ENCODE measurements at places on chromosomes 4 and X.

GRCh38 chrX:39877905-39878304, 219.9 kb downstream of the BCOR start:
- DNase-seq, result no peak

- DNase-seq, result no peak
Measured at GRCh38 chr4:78960926-78961325, 21.7 kb upstream of the PAQR3 start.

DNA sequence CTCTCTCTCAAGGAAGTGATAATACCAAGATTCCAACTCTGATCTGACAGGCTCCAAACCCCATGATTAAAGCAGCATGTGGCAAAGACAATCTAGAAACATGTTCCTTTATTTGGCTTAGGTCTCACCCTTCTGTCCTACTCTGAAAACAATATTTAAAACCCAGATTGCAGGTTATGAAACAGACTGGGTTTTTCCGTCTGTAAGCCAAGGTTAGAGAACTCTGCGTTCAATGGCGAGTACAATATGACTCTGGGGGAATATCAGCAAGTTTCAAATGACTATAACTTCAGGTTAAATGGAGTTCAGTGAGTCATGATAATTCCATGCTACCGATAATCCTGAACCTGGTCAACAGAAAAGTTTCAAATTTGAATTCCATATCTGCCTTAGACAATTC, 50.8 kb downstream of the ANAPC10 start:
- DNase-seq, result no peak

DNA sequence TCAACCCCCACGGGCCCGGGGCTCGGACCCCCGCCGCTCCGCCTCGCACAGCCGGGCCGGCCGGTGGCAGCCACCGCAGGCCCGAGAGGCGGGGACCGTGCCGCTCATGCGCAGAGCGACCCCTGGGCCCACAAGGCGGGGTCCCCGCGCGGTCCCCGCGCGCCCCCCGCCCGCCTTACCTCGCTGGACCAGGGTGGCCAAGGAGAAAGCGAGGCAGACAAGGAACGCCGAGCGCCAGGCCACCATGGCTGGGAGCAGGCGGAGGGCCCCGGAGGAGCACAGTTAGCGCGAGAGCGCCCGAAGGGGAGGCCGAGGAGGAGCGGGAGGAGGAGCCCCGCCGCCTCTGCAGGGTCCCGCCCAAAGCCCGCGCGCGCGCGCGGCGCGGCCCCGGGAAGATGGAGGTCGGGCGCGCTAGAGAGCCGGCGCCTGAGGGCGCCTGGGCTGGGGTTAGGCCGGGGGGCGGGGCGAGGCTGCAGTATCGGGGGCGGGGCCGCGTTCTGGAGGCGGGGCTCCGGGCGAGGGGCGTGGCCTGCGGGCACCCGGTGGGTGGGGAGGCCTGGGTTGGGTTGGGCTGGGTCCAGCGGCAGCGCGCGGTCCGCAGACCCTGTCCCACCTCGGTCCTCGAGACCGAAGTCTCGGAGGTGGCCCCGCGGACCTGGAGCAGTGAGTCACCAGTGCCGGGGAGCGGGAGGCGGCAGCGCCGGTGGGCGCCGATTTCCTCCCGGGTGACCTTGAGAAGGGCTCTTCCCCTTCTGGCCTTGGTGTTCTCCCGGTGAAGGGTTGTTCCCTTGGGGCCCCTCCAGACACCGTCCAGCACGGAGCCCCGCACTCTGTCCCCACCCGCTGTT, at the start of gene CD99L2:
CD99L2 (minus strand) TSS at position 326 of the 848 bp plus-strand sequence; CDS start at position 246, 80 bp downstream.
- peak; percentile 77 for DNase-seq

GRCh38 chr4:95013236-95013635, 255.5 kb downstream of the BMPR1B start:
- DNase-seq, result no peak

DNA sequence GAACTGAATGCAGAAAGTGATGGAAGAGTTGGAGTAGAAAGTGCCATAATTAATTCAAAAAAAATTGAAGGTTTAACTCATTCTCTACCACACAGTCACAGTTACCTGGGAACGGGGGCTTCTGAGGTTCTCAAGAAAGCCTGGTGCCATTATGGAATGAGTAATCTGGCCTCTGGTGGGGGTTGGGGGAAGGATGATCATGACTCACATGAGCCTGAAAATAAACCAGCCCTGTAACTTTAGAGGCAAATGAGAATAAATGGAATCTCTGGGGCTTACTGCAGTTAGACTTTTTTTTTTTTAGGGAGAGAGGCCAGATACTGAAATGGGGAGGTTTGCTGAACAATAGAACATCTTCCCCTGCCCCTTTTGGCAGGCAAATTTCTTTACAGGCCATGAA, 55.3 kb downstream of the SOD3 start:
- DNase-seq, result no peak

DNA sequence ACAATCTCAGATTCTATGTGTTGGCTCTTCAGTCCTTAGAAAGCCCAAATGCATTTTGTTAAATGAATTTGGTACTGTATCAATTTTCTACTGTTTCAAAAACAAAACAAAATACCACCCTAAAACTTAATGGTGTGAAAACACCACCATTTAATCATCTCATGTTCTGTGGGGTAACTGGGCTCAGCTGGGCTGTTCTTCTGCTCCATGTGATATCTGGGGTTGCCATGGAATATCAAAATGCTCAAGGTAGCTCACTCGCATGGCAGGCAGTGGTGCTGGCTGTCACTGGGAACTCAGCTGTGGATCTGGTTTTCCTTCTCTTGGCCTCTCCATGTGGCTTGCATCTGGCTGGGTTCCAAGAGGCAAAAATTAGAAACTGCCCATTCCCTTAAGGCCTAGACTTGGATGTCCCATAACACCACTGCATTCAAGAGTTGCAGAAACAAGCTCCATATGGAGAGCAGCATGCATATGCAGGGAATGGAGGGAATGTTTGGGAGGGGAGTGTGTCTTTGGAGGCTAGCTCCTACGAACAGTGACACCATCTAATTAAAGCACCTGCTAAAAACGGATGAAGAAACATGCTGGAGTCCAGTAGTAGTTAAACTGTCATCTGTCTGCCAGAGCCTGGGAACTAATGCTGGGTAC, 279.2 kb downstream of the STK32B start:
- DNase-seq, result no peak

DNA sequence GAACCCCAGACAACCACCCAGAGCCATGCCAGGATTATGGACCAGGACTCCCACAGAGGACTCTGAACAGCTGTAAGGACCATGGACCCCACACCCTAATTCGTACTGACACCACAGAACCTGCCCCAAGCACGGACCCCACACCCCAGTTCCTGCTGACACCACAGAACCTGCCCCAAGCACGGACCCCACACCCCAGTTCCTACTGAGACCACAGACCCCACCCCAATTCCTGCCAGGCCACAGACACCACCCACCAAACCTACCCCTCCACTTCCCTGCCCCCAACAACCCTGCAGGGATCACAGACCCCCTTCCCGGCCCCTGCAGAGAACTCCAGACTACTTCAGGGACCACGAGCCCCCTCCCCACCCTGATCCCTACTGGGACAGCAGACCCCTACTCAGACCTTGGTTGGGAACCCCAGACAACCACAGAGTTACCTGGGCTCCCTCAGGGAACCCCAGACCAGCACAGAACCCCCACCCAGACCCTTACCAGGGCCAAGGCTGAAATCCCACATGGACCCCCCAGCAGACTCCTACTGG, 1.4 kb upstream of the DHRSX start:
- no peak for DNase-seq

- no peak for DNase-seq
Measured at GRCh38 chr4:56200275-56200674, 187.0 kb downstream of the AASDH start.

- DNase-seq, result no peak
Measured at GRCh38 chr4:2817701-2818350, 24.9 kb downstream of the SH3BP2 start.

GRCh38 chrX:152899874-152900719, 2.2 kb downstream of the ZNF185 start:
- no peak for DNase-seq

DNA sequence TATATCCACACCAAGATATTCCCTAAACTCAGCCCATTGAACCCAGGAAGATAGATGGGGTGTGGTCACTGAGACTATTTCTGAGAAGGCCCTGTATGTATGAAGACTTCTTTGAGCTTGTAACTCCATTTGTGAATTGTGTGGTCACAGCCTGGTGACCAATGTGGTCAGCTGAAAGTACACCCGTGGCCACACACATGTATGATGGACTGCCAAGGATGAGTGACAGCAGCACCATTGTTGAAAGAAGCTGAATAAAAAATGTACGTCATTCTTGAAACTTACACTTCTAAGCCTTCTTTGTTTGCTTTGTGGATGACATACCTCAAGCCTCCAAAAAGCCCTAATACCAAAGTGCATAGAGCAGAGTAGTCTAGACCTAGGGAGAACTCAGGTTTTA, 581.4 kb downstream of the RAB28 start:
- no peak for DNase-seq

GRCh38 chrX:25131055-25131454, 115.3 kb upstream of the ARX start:
- DNase-seq, result no peak

DNA sequence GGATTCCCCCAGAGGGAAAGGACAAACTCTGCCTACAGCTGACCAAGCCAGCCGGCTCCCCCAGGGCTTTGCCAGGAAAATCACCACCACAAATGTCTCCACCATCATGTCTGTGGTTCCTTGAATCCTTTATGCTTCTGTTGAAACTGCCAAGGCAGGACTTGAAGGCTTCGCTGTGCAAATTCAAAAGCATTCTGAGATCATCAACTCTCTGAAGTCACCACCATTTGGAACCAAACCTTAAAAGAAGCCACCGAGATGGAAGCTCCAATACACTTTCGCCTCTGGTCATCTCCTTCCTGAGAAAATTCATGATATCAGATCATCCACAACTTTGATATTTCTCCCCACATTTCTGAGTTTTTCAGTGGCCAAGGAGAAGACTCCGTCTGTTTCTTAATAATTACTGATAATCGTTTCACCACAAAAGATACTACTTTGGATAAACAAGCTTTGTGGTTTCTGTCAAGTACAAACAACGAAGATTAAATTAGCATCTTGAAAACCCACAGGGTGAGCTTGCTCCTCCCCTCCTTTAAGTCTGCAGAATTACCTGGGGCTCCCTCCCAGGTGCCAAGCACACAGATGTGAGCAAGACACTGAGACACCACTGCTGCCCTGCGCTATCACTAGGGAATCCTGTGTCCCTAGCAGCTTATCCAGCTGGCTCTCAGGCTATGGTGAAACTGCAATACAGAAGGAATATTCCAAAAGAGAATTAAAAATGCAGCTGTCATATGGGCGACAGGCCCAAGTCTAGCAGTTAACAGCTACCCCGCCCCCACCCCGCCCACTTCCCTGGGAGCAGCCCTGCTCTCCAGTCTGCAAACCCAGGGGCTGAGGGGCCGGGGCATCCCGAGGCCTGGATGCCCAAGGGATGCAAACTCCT, 125.0 kb upstream of the TBL1X start:
- DNase-seq, result no peak

- no peak for DNase-seq
Measured at GRCh38 chr4:168610911-168611530, 114.2 kb downstream of the PALLD start.

DNA sequence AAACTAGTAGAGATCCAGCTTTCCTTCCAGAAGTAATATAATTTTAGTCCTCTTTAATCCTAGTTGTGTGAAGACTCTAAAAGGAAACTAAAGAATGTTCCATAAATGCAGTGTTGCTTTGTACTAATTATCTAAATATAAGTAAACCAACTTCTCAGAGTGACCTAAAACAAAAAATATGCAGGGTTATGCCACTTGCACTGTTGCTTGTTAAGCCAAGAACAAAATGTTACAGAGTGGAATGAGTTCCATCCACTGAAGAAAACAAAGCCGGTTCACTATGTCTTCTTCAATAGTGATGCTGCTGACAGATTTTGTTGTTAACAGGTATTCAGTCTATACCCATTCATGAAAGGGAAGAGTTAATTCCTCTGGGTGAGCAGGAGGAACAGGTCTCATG, 252.0 kb upstream of the DIAPH2 start:
- no peak for DNase-seq

DNA sequence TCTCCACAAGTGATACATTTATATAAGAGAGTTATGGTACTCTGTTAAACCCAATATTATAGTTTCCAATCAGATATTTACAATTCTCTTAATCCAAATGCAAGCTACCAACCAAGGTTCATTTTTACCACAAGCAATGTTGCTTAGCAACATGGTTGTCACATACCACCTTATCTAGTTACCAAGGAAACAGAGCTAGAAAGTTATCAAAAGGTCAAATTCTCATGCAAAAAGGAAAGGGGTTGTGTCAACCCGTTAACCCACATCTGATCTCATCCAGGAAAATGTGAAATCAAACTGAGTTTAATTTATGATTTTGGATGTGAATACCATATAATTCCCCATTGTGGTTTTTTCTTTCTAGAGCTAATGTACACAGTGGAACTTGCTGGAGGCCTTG, 274.1 kb upstream of the MAGEB2 start:
- peak; percentile 0 for DNase-seq

DNA sequence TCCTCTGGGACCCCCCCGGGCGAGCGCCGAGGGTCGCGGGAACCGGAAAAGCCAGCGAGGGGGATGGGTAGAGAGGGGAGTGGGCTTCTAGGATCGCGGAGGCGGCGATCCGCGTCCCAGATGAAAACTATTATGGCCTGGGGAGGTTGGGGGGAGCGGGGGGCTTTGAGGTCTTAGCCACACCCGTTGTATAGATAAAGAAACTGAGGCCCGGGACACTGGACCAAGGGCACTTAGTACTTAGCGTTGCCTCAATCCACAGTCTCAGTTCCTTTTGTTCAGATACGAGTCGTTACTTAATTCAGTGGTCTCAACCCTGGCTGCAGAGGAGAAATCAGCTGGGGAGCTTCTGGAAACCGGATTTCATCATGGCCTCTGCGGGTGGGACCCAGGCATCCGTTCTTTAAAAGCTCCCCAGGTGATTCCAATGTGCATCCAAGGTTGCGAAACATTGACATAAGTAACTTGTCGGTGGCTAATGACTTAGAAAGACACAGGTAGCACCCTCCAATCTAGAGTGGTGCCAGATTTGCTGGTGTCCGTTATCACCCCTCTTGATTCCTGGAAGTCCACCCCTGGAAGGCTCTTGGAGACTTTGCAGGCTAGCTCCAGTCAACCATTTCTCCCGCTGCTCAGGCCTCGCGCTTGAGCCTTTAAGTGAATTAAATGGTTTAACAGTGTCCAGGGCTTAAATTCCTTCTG, 90.7 kb downstream of the GEMIN8 start:
- no peak for DNase-seq

GRCh38 chr4:163113921-163114713, 52.6 kb downstream of the NAF1 start:
- DNase-seq, result no peak

DNA sequence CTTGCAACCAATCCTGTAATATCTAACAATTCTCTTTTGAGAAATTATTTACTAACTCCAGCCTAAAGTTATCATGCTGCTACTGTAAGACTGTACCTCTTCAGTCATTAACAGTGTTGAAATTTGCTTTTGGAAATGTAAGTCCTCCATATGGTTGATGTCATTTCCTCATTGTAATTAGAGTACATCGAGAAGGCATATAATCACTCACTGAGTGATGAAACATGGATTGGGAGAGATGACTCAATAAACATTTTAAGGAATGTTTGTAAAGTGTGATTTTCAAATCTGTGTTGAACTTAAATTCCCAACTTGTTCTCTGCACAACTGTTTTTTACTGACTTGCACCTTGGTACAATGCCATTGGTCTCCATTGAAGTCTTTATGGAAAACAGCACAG, 61.2 kb downstream of the HMGB2 start:
- DNase-seq, result no peak

Data from HuH-7 (cell line).